ENCODE measurements at places on chromosomes 1 and 21.

GRCh38 chr1:221708987-221709386, 32.9 kb downstream of the DUSP10 start:
- DNase-seq = no peak

DNA sequence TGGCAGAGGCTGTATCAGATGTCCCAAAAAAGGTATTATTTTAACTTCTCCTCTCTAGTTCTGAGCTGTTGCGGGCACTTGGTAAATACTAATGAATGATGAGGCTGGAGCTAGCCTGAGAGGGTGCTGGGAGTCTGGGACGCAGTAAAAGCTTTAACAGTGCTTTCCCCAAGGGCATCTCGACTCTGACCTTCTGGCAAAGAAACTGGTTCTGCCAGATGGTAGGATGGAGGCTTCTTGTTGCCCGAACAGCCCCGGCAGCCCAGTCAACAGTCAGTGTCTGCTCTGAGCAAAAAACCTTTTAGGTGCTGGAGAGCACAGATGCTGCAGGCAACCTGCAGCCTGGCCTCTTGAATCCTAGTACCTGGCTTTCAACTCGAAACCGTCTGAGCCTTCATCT, 2.5 kb upstream of the PNRC2 start:
- DNase-seq = no peak

- no peak for DNase-seq
These were observed 255.9 kb downstream of the NFIA start for GRCh38 chr1:61337981-61338848.

GRCh38 chr1:157968946-157969345, 24.5 kb upstream of the KIRREL1 start:
- DNase-seq = no peak

DNA sequence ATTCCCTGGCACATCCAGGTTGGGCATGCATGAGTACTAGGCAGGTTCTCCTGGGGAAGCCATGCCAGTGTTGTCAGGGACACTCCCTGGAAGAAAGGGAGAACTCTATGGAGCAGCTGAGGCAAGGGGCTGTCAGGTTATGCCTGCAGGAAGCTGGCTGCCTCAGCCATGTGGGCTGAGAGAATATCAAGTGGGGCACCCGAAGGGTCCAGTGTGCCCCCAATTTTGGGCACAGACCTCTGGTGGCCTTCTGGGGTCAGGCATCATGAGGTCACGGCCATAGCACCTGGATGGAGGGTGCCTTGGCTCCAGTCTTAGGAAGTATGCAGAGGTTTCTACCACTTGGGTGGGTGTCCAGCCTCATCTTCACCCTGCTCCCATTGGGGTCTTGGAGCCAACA, 2.6 kb downstream of the CSF3R start:
- DNase-seq = no peak

DNA sequence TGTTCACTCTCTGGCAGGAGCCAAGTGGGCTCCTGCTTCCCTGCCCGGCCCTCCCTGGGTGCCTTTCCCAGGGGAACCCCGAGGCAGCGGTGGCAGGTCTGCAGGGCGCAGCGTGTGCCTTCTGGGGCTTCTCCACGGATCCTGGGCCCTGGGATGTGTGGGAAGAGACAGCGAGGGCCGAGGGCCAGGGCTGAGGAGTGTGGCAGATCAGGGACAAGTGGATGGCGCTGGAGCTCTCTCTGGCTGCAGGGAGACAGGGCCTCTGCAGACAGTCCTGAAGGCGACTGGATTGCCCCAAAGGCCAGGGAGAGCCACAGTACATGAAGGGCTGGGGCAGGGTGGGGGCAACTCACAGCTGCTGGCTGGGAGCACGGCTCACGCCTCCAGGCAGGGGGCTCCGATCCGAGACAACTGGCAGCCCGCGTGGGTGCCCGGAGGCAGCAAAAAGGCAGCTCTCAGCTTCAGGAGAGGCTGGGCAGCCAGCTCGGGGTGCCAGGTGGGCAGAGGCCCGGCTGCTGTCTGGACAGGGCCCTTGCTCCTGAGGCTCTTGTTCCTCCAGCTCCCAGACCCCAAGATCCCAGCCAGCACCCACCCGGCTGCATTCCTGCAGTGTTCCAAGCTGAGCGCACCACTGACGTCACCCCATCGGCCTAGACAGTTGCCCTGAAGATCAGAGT, 16.0 kb downstream of the MORN1 start:
- no peak for DNase-seq

DNA sequence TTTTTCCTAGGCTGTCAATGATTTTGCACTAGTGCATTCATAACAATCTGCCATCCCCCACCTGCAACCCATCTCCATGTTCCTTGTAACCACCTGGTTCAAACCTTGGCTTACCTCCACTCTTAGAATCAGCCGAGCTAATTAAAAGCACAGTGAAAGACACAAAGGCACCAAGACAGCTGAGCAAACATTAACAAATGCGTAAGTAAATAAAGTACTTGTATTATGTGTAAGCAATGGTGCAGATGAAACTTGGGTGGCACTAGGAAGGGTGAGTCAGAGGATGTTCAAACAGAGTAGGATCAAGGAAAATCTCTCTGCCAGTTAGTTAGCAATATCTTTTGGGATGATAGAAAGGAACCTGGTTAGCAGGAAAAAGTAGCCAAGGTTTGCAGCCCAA, 5.1 kb upstream of the FOXJ3 start:
- no peak for DNase-seq

GRCh38 chr1:35894183-35894582, 11.2 kb downstream of the AGO1 start:
- no peak for DNase-seq

DNA sequence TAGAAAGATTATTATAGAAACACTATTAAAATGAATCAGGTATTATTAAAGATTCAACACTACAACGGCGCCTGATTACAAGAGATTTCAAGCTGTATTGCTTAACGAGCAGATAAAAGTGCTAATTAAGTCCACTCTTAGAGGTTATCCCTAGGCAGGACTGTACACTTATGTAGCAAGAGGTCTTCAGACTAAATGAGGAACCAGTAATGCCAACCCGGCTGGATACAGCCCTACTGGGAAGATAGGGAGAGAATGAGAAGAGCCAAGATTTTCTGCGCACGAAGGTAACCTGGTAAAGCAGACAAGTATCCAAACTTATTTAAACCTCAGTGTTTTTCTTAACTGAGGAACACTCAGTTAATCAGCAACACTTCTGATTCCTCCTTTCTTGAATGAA, 115.7 kb upstream of the HIVEP3 start:
- no peak for DNase-seq

GRCh38 chr1:30763651-30764248, 6.2 kb upstream of the LAPTM5 start:
- DNase-seq = no peak

DNA sequence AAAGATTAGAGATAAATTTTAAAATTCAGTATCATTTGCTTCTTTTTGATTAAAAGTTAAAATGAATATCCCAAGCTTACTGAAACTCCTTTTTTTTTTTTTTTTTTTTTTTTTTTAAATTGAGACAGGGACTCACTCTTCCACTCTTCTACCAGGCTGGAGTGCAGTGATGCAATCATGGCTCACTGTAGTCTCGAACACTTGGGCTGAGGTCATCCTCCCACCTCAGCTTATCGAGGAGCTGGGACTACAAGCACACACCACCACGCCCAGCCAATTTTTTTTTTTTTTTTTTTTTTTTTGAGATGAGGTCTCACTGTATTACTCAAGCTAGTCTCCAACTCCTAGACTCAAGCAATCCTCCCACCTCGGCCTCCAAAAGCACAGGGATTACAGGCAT, 92.1 kb upstream of the RGS18 start:
- no peak for DNase-seq

GRCh38 chr1:170296642-170297041, 150.9 kb downstream of the NTMT2 start:
- no peak for DNase-seq

DNA sequence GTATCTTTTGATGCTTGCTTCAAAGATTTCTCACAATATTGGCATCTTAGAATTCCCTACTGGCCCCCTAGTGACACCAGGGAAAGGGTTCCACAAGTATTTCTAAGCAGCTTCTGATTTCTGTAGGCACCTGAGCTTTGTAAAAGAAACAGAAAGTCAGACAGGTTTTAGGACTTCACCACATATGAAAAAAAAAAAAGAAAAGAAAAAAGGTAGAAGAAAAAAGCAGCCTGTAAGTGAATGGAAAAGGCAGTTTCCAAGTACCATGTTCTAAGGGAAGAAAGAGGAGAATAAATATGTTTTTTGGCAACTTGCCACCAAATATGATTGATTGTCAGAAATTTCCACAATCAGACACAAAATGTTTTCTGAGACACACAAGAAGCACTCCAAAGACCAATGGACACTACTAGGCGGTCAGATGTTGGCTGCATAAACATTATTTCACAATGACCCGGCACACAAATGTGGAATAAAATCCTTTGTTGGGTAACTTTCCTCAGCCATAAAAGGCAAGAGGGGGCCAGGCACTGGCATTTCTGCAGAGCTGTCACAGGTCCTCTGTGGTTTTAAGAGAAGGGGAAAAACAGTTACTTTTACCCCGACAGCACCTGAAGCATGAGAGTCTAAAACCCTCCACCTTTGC, 12.7 kb upstream of the CPLANE2 start:
- no peak for DNase-seq

GRCh38 chr1:53608676-53609075, 130.3 kb downstream of the GLIS1 start:
- DNase-seq = no peak

DNA sequence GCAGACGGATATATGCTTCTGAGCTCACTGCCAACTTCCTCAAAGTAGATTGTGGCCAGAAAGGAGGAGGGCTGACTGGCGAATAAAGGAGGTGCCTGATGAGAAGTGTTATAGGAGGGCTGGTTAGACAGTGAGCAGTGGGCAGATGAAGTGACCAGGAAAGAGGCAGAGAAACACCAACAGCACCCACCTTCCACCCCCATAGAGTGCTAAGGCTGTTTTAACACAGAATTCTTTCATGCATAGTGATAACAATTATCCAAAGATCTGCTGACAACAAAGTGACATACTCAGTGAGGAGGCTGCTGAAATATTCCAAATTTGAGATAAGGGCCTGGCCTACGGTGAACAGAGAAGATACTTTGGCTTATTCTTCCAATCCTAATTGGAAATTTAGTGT, 21.2 kb upstream of the MTR start:
- DNase-seq = no peak

GRCh38 chr1:18807334-18808063, 52.0 kb downstream of the TAS1R2 start:
- DNase-seq = no peak

GRCh38 chr1:19949016-19949415, 25.6 kb upstream of the PLA2G2E start:
- no peak for DNase-seq

- no peak for DNase-seq
These were observed 253.2 kb downstream of the GRIK3 start for GRCh38 chr1:36781098-36781497.

DNA sequence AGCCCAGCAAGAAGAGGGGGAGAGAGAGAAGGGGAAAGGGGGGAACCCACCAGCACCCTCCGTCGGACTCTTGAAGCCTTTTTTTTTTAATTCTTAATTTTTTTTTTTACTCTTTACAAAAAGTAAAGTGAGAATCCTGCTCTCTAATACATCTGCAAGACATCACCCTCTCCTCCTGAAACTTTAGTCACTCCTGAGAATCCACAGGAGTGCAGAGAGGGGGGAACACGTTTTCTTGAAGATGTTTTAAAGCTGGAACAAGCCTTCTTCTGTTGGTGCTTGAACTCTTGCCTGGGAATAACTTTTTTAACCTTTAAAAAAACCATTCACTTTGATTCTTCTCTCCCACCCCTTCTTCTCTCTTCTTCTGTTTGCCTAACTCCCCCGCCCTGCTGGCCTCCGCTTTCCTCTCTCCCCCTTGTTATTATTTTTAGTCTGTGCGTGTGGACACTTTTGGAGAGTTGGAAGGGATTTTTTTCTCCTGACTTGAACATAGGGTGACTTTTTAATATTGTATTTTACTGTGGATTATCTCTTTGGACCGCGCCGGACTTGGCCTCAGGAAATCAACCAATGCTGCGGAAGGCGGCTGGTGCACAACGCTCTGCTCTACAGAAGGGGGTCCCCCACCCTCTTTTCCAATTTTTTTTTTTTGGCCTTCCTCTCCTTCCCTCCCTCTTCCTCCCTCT, 383 bp upstream of the PRRX1 start:
- DNase-seq = no peak

GRCh38 chr1:202276081-202276715, 65.5 kb downstream of the UBE2T start:
- no peak for DNase-seq

DNA sequence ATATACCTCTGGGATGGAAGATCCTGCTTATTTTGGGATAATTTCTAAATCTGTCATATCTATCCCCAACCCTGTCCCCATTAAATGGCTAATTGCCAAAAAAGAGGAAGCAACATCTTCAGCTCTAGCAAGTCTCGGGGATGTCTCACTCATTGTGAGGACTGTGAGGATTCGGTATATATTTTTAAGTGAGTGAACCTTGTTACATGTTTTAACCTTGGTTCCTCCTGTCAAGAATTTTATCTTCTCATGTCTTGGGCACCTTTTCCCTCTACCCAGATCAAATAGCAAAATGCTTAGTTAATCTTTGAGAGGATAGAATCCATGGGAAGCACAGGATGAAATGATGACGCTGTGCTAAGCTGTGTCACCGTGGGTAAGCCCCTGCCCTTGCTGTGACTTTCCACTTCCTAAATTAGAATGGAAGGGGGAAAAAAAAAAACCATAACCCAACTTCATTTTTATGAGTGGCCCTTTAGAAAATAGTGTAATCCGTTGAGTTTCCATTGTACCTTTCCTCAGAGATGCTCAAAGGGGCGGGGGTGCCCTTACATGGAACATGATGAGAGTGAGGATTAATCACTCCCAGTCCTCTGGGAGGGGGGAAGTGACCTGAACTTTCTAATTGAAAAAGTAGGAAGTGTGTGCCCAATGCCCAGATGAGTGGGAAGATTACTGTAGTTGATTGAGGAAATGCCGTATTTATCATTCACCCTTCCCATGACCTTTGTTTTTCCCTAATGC, 7.6 kb downstream of the ATP1A1 start:
- DNase-seq = no peak

GRCh38 chr1:112904831-112905261, 51.1 kb downstream of the SLC16A1 start:
- DNase-seq = no peak

DNA sequence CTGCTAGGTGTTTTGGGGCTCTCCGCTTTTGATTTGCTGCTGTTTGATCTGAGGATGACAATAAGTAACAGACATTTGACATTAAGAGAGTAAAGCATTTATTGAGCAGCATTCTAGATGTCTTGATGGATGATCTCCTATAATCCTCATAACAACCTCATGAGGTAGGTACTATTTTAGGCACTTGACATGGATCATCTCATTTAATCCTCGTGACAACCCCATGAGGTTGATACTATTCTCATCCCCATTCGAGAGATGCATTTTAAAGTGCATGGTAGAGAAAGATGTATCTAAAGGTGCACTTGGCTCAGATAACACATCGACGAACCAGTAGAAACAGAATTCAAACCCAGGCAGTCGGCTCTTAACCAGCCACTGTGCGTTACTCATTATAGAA, 26.6 kb downstream of the TCEA3 start:
- DNase-seq = no peak

GRCh38 chr1:233668725-233669294, 54.9 kb downstream of the KCNK1 start:
- no peak for DNase-seq
